ENCODE measurements at places on chromosomes 4 and X.
A peak's percentile ranks its signal among the peaks of the same experiment; 100 is the strongest.

- DNase-seq = no peak
Observed at GRCh38 chr4:169054879-169055278, 44.8 kb upstream of the CBR4 start.

DNA sequence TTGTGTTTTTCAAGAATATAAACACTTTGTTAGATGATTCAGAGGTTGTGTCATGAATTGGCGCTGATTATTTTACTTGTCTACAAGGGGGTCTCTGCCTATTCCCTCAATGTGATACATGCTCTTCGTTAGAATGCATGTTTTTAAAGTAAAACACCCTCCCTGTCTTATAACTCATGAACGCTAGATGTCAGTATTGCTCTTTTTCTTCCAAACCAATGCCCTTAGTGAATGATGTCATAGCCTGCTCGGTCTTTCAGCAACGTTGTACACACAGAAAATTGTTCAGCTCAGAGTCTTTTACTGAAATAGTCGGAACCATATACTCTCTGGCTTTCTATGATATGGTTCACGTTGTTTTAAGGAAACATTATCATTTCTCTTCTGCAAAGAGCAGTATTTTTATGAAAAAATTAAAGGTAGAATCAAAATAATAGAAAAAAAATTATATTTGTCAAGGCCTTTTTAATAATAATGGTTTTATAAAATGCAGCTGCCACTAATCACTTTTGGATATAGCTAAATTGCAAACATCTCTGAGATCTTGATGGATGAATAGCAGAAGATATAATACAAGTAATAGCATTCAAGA lies 292.9 kb downstream of the TLL1 start:
- DNase-seq = peak; percentile 40

DNA sequence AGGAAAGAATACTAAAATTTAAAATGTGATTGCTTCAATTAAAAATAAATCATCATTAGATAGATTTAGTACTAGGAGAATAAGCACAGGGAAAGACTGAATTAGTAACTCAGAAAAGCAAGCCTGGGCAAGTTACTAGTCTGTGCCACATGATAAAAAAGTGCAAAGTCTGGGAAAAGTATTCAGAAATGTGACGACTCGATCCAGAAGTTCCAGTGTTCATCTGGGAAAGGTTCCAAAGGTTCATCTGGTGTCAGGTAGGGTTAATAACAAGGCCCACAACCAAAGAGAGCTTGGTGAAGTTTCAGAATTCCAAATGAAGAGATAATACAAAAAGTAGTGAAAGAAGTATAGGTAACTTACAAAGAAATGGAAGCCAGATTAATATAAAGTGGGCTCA lies 78.3 kb upstream of the ARSJ start:
- DNase-seq = no peak

GRCh38 chrX:153648358-153649177 lies 1.6 kb downstream of the DUSP9 start:
- DNase-seq = no peak

- DNase-seq = no peak
Observed at GRCh38 chr4:108003982-108004515, 14.4 kb downstream of the HADH start.

DNA sequence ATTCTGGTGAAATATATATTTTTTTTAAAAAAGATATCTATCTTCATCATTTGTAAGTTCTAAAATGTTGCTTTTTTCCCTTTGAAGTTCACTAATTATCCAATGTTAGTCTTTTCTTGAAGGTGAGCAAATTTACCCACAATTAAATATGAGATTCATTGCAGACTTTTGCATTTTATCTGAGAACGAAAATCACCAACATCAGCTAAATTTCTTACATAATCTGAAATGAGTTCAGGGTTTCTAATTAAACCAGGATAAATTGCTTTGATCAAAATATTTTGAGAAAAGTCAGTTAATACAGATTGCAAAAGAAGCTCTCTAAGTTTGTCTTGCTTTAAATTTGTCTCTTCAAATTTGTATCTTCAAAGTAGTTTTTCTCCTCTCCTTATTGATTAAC lies 486.4 kb upstream of the FSTL5 start:
- no peak for DNase-seq

- no peak for DNase-seq
Observed at GRCh38 chrX:150255441-150256296, 107.4 kb upstream of the MAMLD1 start.

- peak; percentile 32 for DNase-seq
Observed at GRCh38 chr4:102535398-102536082, 34.4 kb downstream of the NFKB1 start.

DNA sequence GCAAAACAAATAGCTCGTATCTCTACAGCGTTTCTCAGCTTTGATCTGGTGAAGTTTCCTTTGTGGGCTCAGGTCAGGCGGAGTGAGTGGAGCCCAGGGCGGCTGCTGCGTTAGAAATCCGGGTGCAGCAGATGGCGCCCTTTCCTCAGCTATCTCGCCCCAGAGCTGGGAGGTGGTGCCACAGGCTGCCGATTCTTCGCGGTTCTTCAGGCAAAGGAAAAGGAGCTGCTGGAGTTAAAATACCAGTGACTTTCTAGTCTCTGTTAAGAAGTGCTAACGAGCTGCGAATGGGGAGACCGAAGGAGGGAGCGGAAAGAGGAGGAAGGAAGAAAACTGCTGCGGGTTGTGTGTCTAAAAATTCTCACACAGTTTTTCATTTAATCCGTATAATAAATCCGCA lies 114.6 kb downstream of the CPE start:
- peak; percentile 60 for DNase-seq

- no peak for DNase-seq
Observed at GRCh38 chr4:20391198-20391597, 139.5 kb downstream of the SLIT2 start.

GRCh38 chr4:161442921-161443320 lies 720.9 kb downstream of the FSTL5 start:
- DNase-seq = no peak

DNA sequence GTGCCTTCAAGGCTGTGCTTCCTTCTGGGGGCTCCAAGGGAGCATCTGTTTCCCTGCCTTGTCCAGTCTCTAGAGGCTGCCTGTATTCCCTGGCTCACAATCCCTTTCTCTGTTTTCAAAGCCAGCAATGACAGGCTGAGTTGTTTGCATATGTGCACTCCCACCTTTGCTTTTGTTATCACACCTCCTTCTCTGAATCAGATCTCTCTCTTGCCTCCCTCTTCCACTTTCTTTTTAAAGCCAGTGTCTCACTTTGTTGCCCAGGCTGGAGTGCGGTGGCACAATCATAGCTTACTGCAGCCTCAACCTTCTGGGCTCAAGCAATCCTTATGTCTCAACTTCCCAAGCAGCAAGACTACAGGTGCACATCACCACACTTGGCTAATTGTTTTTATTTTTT lies 37.1 kb upstream of the LEF1 start:
- no peak for DNase-seq

Data from CD4-positive, alpha-beta T cell treated with Interleukin-21 for 1 hour (primary cell).